ENCODE measurements at places on chromosomes 11 and 22. TPM values are rescaled to one million over a fixed set of nuclear protein-coding genes. Genes with fewer than 3 reads are reported as not detected.
A peak's percentile ranks its signal among the peaks of the same experiment; 100 is the strongest.

The CHRNA10 gene
- 1.2 TPM for total RNA-seq

- no peak overlapping the region for H3K27ac ChIP-seq
- no peaks in the 10 kb centered on the region for H3K36me3 ChIP-seq
- no peaks in the 10 kb centered on the region for H3K4me1 ChIP-seq
- no peak overlapping the region for H3K4me3 ChIP-seq
These were observed 74.2 kb upstream of the SLC25A18 start for GRCh38 chr22:17489101-17489500.

The CDC42BPG gene
- 20.7 TPM for total RNA-seq

- no peaks in the 10 kb centered on the region for H3K36me3 ChIP-seq
- no peaks in the 10 kb centered on the region for H3K4me1 ChIP-seq
- no peak overlapping the region for H3K27ac ChIP-seq
- H3K27me3 ChIP-seq: no peaks in the 10 kb centered on the region
- no peak overlapping the region for H3K4me3 ChIP-seq
- no peak for DNase-seq
These were observed 29.9 kb upstream of the OR5B12 start for GRCh38 chr11:58471892-58472291.

The OR2AG2 gene
- total RNA-seq: 0.19 TPM

DNA sequence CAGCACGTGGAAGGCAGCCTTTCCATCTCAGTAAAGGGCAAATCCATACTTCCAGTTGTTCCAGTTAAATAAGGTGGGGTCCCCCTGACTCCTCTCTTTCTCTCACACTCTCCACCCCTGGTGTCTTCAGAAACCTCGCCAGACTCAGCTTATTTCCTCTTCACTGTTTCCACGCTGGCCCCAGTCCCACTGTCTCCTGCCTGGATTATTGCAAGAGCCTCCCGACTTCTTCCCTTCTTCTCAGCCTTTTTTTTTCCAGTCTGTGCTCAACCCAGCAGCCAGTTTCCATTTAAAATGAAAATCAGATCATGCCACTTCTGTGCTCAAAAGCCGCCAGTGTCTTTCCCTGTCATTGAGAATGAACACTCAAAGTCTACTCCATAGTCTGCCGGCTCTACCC lies 131.4 kb downstream of the PKNOX2 start:
- no peaks in the 10 kb centered on the region for H3K36me3 ChIP-seq
- no peaks in the 10 kb centered on the region for H3K4me1 ChIP-seq
- no peak for DNase-seq
- no peak overlapping the region for H3K4me3 ChIP-seq
- H3K27ac ChIP-seq: no peak overlapping the region

The FOLR2 gene
- 31.9 TPM for total RNA-seq

The CBLIF gene
- not detected for total RNA-seq

DNA sequence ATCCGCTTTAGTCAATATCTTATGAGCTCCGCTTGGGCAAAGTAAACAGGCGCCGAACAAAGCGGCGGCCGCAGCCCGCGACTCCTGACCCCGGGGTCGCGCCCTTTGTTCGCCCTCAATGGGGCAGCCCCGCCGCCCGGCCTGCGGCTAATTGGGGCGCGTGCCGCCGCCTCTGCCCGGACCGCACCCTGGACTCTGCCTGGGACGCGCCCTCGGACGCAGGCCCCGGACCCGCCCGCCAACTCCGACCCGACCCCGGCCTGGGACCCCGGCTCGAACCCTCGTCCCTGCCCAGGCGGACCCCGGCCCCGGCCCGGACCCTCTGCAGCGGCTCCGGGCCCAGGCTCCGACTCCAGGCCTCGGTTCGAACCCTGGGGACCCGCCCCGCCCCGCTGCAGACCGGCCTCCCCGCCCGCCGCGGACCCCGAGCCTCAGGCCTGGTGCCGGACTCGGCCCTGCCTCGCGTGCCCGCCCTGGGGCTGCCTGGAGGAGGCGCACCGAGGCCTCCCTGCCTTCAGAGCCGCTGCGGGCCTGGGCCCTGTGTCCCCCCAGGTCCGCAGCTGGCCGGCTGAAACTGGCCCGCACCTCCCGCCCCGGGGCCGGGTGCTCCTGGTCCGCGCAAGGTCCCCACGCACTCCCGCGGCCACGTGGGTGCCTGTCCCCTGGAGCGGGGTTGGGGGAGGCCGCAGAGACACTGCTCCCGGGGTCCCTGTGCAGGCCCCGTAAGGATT lies 84.7 kb upstream of the WNT7B start:
- no peak overlapping the region for H3K4me3 ChIP-seq
- peak overlapping the region; percentile 53 for H3K27ac ChIP-seq
- H3K4me1 ChIP-seq: peaks cover 27% of the 10 kb centered on the region
- no peak for DNase-seq
- no peaks in the 10 kb centered on the region for H3K36me3 ChIP-seq

DNA sequence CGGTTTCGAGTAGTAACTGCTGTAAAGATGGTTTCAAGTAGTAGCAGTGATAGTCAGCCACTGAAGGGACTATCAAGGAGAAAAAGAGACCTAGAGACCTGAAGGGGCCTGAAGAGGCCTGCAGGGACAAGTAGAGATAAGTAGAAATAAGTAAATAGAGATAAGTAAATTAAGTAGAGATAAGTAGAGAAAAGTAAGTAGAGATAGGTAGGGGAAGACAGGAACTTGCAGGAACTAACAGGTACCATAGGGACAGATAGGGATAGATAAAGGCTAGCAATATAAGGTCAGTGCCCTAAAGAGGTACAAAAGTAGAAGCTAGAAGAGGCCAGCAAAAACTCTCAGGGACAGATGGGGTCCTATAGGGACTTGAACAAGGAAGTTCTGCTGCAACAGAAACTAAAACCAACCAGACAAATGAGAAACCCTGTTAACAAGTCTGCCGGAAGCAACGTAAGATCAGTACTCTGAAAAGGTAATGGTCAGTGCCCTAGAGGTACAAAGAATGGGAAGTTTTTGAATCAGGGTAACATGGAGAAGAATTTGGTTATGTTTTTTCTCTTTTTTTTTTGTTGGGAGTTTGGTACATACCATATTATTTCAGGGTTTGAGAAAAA lies 9.6 kb upstream of the SC5D start:
- no peak overlapping the region for H3K27ac ChIP-seq
- H3K4me3 ChIP-seq: no peak overlapping the region
- H3K36me3 ChIP-seq: no peaks in the 10 kb centered on the region
- DNase-seq: no peak

The NEFH gene
- 0.60 TPM for total RNA-seq

GRCh38 chr22:42984814-42985530 lies 30.0 kb downstream of the PACSIN2 start:
- H3K27me3 ChIP-seq: no peaks in the 10 kb centered on the region
- H3K4me3 ChIP-seq: no peak overlapping the region
- H3K4me1 ChIP-seq: no peaks in the 10 kb centered on the region
- no peak overlapping the region for H3K27ac ChIP-seq

DNA sequence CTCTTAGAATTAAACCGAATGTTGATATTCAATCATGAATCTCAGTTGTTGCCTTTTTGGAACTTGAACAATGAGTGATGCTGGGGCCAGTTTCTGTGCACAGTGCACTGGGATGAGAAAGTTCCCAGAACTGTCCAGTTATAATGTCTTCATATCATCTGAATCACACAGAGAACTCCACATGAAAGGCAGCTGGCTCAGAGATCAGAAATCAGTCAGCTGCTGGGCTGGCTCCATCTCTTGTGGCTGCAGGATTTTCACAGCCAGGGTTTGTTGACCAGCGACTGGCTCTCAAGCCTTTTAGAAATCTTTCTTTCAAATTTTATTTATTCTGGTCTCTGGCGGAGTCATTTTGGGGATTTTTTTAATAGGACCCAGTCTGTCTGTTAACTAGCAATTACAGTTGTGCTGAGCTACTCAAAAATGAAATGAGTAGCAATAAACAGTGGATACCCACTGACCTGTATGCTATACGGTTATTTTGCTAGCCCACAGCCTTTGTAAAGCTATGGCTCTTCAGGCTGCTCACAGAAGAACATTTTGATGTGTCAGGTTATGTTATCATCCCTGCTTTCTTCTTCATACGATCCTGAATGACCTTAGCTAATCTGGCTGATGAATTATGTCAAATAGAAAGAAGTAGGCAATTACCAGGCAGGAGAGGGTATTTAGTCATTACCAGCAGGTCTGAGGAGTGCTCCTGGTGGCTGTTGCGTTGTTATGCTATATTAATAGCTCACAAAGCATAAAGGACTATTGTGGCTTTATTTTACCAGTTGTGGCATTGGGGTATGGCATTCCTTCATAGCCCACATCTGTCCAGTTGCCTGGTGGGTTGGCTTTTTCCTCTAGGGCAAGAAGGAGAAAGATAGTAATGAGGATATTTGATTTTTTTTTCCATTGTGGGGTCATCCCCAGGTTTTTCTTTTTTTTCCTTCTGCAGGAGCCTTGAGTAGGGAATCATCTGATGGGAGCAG lies 3.6 kb downstream of the FAT3 start:
- H3K4me3 ChIP-seq: no peak overlapping the region
- H3K27ac ChIP-seq: no peak overlapping the region
- no peaks in the 10 kb centered on the region for H3K4me1 ChIP-seq
- DNase-seq: peak; percentile 66
- no peaks in the 10 kb centered on the region for H3K27me3 ChIP-seq
- no peaks in the 10 kb centered on the region for H3K36me3 ChIP-seq

The CBL gene
- total RNA-seq: 20.6 TPM

The OR52H1 gene
- 0.57 TPM for total RNA-seq

GRCh38 chr11:115238791-115239190 lies 265.4 kb downstream of the CADM1 start:
- H3K27ac ChIP-seq: no peak overlapping the region
- no peak for DNase-seq
- no peaks in the 10 kb centered on the region for H3K4me1 ChIP-seq
- no peak overlapping the region for H3K4me3 ChIP-seq
- no peaks in the 10 kb centered on the region for H3K36me3 ChIP-seq

The LAMTOR1 gene
- total RNA-seq: 111 TPM

The MMP7 gene
- total RNA-seq: 1,380 TPM

- peak overlapping the region; percentile 68 for H3K27ac ChIP-seq
- DNase-seq: no peak
- H3K4me1 ChIP-seq: no peaks in the 10 kb centered on the region
- H3K4me3 ChIP-seq: no peak overlapping the region
- no peaks in the 10 kb centered on the region for H3K27me3 ChIP-seq
- no peaks in the 10 kb centered on the region for H3K36me3 ChIP-seq
These were observed 116.5 kb upstream of the NAV2 start for GRCh38 chr11:19595840-19596751.

GRCh38 chr11:121777056-121777455 lies 324.3 kb upstream of the SORL1-AS1 start:
- H3K4me1 ChIP-seq: no peaks in the 10 kb centered on the region
- no peaks in the 10 kb centered on the region for H3K36me3 ChIP-seq
- no peak overlapping the region for H3K27ac ChIP-seq
- H3K4me3 ChIP-seq: no peak overlapping the region
- H3K27me3 ChIP-seq: no peaks in the 10 kb centered on the region
- no peak for DNase-seq

GRCh38 chr11:88522624-88523385 lies 185.3 kb upstream of the CTSC start:
- no peak overlapping the region for H3K27ac ChIP-seq
- H3K27me3 ChIP-seq: no peaks in the 10 kb centered on the region

All from kidney (tissue), 22 donors.